ENCODE measurements at places on chromosomes 5 and 9.

- DNase-seq = peak; percentile 26
Observed at GRCh38 chr9:16656432-16657169, 213.9 kb downstream of the BNC2 start.

DNA sequence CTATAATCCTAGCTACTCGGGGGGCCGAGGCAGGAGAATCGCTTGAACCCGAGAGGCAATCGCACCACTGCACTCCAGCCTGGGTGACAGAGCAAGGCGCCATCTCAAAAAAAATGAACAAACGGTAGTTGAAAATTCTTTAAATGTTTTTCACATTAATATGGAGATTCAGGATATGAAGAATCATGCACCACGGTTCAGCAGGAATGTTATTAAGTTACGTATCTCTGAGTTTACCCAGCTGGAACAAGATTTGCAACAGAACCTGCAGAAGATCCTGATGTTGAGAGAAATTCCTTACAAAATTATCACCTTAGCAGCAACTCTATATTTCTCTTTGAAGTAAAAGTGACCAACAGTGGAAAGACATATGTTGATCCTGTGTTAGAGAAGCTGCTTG is 10.0 kb downstream of the PCDHGA12 start:
- no peak for DNase-seq

GRCh38 chr9:95018099-95018936 is 291.8 kb downstream of the AOPEP start:
- no peak for DNase-seq

GRCh38 chr5:64971513-64971912 is 202.8 kb downstream of the CWC27 start:
- DNase-seq = peak; percentile 73

GRCh38 chr5:1502046-1502736 is 21.6 kb downstream of the LPCAT1 start:
- no peak for DNase-seq

Data from Kasumi-1 (cell line).